ENCODE measurements at places on chromosomes 2 and 18. TPM values are rescaled to one million over a fixed set of nuclear protein-coding genes. Genes with fewer than 3 reads are reported as not detected.

The FECH gene
- total RNA-seq, result 17.0 TPM

The SCTR gene
- total RNA-seq, result not detected

The CNDP2 gene
- 152 TPM for total RNA-seq

The CDK15 gene
- total RNA-seq, result not detected

Measured in T-helper 2 cell treated with Interferon-gamma antibody and Interleukin-4, amounts not matched to agents 100 ng/mL and 5 ng/mL, for 36 hours (primary cell).